OCI-M1 (cell line): ENCODE measurements at places on chromosomes 3 and 15.

- DNase-seq, result no peak
Observed at GRCh38 chr15:31510057-31510456, 183.4 kb downstream of the KLF13 start.

- no peak for DNase-seq
Observed at GRCh38 chr3:99287876-99288275, 350.5 kb upstream of the COL8A1 start.

GRCh38 chr3:61804782-61805181, 243.4 kb downstream of the PTPRG start:
- no peak for DNase-seq

DNA sequence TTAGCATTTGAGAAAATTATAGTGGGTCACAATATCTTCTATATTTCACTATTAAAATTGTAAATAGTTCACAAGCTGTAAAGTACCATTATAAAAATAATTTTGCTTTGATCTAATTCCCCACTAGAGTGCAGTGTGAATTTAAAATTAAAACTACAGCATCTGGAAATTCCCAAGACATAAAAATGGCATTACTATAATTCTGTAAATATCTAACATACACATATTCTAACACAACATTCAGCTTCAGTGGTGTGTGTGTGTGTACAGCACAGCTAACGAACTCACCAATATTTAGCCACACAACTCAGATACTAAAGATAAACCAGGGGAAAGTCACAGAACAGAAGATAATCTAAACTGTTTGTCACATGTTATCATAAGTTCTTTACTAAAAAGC, 424.9 kb upstream of the ZNF385D start:
- peak; percentile 33 for DNase-seq

DNA sequence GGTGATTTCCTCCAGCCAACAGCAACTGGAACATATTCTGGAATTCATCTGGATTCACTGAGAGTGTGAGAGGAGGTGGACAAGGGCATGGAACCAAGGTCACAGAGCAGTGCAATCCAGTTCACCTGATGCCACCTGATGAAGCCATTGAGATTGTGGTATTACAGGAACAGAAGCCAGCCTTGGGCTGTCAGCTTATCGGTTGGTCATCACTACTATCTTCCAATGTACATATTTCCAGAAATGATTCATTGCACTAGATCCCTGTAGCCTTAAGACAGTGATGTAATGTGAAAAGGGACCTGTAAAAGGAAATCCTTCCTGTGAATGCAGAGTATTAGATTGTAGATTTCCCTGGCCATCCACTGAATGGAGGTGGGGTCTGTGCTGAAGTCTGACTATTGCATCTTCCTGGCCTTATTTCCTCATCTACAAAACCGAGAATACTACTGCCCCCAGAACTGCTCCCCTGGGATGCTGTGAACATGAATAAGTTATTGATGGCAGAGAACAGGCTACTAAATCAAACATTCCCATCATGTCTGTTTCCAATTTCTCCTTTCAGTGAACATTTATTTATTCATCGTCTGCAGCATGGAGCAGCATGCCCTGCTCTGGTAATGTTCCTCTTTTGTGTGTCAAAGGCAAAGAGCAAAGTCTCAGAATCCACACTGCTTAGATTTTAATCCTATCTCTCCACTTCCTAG, 47.4 kb upstream of the TPM1 start:
- DNase-seq, result no peak

DNA sequence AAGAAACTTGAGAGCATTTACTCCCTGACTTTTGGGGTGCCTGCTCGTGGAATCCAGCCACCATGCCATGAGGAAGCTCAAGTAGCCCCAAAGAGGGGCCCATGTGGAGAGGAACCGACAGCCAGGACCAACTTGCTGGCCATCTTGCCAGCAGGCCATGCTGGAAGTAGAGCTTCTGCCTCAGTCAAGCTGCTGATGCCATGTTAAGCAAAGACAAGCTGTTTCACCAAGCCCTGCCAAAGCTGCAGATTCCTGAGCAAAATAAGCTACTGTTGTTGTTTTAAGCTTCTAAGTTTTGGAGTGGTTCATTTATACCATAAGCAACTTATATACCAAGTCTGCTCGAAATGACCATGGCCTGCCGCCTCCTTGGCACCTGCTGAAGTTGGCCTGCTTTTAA, 14.1 kb downstream of the RFTN1 start:
- DNase-seq, result no peak

DNA sequence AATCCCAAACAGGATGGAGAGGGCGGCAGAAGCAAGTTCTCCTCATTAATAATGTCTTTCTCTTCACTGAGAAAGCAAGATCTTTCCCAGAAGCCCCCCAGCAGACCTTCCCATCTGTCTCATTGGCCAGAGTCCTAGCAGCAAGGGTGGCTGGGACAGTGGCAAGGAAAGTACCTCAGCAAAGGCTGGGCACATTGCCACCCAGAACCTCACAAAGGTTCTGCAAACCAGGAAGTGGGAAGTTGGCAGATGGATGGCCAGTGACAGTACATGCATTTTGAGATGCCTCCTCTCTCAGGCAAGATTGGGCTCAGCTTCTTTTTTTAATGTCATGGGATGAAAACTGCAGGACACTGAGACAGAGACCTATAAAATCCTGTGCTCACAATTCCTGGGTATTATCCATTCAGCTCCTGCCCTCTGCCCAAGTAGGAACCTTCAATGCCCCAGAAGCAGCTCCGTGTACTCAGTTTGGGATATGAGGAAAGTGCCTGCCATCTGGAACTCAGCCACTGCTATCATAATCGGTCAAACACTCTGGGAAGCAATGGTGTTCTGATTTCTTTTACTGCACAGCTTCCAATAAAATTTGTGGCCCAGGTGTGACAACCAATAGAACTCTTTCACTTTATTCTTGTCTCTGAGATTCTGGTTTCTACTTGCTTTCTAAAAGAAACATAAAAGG, 25.5 kb downstream of the DPH3 start:
- no peak for DNase-seq

- DNase-seq, result peak; percentile 64
Observed at GRCh38 chr3:101725194-101725889, 928 bp downstream of the CEP97 start.

DNA sequence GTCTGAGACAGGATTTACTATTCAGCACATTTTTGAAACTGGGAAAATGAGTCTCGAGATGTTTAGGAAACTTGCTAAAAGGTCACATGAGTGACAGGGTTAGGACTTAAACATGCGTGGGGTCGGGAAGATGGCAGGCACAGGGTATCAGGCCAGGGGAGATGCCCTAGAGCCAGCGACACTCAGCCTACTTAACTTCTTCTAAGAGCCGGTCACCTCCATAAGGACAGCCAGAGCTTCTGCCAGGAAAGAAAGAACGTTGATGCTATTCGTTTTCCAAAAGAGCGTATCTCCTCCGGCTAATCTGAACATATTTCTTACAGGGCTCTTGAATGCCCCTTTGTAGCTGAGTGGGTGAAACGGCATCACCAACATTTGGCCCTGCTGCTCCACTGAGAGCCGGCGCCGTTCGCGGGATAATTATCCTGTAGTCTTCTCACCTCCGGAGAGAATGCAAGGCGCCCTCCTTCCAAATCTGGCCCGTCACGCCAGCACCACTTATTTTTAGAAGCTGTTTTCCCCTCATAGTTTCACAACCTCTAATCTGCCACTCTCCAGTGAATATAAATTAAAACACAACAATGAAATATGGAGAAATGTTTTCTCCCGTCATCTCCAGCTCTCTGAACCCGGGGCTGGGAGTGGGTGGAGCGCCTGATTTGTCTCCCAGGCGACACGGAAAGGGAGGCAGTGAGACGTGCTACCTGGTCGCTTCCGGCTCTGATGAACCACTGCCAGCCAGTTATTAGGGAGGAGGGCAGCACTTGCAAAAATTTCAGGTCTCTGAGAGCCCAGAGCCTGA, 58.5 kb downstream of the LIPC start:
- DNase-seq, result no peak

- no peak for DNase-seq
Observed at GRCh38 chr3:115688418-115688817, 65.1 kb downstream of the GAP43 start.

- DNase-seq, result no peak
Observed at GRCh38 chr3:51680663-51681230, 9.7 kb downstream of the TEX264 start.

DNA sequence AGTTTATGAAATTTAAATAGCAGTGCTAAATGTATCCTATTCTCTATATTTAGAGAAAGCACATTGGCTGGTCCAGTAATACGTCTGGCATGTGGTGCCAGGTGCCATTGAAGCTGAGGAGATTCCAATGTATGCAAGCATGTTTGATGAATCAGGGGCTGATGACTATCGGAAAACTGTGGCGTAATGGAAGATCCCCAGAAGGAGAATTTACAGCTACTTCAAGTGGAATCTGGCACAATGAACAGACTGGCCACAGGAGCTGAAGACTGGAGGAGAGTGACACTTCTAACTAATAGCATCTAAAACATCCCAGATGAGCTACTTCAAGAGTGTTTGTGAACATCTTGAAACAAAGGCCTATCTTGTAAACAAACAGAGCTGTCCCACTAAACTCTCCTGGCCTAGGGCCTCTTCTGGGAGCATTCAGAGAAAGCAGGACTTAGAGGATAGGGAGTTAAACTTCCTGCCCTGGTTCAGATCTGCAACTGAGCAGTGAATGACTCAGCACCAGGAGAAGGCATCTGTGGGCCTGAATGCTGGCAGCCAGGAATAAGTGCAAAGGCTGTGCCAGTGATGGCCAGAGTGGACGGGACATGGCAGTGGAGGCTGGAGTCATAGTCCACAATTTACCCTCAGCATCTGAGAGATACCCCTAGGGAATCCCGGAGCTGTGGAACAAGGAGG, 15.2 kb upstream of the ACTC1 start:
- peak; percentile 15 for DNase-seq

GRCh38 chr3:129039271-129040038, 21.1 kb upstream of the GP9 start:
- DNase-seq, result no peak

DNA sequence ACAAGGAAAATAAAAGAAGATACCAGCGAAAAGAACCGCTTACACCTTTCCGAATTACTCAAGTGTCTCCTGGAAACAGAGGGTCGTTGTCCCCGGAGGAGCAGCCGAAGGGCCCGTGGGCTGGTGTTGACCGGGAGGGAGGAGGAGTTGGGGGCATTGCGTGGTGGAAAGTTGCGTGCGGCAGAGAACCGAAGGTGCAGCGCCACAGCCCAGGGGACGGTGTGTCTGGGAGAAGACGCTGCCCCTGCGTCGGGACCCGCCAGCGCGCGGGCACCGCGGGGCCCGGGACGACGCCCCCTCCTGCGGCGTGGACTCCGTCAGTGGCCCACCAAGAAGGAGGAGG, 325 bp downstream of the ALCAM start:
- no peak for DNase-seq

DNA sequence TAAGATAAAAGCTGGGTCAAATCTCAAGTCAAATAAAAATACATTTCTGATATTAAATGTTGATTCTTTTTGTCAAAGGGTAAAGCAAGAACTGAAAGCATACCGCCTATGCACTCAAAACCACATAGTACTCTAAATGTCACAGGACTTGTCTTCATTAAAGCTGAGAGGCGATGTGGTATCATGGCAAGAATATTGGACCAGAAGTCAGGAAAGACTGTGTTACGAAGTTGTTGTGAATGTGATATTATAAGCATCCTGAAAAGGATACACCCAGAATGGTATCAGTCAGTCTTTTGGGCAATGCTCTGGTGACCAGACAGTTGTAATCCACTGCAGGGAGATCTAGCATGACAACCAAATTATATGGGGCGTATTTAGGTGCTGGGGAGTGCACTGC, 33.8 kb downstream of the TIGIT start:
- DNase-seq, result no peak

DNA sequence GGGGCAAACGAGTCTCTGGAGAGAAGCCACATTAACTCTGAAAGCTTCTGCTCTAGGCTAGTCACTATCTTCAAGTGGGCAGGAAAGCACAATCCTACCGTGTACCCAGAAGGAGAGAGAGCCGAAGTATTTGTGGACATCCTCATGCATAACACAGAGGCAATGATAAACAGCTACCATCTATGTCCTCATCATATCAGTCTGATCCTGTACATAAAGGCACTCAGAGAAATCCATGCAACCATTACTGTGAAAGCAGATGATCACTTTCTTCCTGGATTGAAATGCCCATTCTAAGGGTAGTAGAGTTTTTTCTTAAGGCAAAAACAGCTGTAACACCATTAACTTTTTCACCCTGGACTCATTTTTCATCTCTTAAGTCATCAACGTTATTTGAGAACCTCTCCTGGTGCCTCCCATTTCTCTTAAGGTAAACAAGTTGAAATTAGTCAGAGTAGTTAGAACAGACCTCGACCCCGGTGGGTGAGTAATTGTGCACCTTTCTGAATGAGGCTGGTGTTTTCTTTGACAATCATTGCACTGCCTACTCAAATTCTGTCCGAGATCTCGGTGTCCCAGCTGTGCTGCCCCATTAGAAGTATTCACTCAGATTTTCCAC, 327.4 kb downstream of the SHQ1 start:
- no peak for DNase-seq

DNA sequence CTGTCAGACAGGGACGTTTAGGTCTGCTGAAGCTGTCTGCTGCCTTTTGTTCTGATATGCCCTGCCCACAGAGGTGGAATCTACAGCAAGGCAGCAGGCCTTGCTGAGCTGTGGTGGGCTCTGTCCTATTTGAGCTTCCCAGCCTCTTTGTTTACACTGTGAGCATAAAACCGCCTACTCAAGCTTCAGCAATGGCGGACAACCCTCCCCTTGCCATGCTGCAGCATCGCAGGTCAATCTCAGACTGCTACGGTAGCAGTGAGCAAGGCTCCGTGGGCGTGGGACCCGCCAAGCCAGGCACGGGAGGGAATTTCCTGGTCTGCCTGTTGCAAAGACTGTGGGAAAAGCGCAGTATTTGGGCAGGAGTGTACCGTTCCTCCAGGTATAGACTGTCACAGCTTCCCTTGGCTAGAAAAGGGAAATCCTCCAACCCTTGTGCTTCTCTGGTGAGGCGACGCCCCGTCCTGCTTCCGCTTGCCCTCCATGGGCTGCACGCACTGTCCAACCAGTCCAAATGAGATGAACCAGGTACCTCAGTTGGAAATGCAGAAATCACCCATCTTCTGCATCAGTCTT, 71.4 kb downstream of the SPSB4 start:
- DNase-seq, result no peak

DNA sequence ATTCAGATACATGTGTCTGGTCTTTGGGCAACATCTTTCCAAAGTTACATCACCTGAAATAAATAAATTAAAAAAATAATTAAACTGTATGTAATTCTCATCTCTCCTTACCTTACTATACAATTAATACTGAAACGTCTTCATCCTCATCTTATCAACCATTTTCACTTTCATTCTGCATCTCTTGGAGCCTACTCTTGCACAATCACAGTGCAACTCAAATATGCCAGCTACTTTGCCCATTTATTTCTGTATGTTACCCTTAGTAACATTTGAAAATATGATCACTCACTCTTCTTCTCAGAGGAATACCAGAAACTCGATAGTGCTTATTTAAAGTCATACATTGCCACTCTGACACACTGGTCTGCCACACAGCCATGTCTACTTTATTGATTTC, 1357.1 kb upstream of the CADM2 start:
- DNase-seq, result no peak
